ENCODE measurements at places on chromosomes 16 and 17.

DNA sequence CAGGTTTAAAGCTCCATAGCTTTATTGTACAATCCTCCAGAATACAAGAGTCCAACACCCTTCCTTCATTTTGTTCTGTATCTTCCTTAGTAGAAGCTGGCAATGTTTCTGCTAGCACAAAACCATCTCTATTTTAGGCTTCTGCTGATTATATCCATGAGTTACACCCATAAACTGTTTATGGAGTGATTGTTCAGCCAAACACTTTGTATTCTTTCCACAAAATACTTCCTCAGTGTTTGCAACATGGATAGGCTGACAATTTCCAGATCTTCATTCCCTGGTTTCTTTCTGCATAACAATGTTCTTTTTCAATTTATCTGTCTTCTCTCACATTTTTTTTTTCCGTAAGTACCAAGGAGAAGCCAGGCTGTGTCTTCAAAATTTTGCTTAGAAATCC, 839.9 kb upstream of the CDH8 start:
- no peak for DNase-seq

DNA sequence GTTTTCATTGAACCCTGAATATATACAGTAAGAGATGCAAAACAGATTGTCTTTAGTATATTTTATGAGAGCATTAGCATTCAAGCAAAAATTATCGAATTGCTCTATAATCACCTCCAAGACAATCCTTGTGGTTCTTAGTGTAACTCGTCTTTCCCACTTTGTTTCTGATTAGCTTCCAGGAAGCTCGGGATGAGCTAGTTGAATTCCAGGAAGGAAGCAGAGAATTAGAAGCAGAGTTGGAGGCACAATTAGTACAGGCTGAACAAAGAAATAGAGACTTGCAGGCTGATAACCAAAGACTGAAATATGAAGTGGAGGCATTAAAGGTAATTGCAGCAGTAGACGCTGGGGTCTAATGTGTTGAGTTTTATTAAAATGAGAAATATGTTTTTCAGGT, 9.9 kb downstream of the NDEL1 start:
- DNase-seq: no peak

- DNase-seq: no peak
Observed at GRCh38 chr16:1157639-1158455, 4.9 kb downstream of the CACNA1H start.

DNA sequence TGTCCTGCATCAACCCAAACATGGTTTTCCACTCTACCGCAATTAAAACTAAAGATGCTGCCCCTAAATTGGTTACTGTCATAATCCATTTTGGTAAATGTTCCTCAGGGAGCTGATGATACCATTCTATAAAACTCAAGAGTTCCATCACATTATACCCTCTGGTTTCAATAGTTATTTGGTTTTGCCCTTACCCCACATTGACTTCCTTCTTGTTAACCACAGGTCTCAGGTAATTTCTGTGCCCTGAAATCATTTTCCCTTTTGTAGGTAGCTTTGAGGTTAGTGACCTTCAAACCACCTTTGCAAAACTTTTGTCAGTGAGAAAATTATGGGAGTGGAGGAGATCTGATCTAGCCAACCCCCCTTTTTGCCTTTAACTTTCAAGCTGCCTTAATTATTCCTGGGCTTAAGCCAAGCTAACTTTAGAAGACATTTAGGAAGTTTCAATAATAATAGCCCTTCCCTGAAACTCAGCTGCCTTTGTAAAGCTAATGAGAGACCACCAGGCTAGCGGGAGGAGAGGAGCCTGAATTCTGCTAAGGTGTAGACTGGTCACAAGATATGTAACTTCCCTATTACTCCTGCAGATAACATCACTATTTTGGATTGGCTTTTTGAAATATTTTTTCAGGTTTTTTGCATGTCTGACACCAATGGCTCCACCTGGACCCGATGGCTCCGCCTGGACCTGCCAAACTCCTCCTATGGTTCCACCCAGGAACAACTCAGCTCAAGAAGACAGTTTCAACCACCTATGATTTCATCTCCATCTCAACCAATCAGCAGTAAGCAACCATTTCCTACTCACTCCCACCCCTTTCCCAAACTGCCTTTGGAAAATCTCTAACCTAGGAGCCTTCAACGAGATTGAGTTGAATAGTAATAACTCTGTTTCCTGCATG, 224.9 kb downstream of the HS3ST3B1 start:
- DNase-seq: no peak

GRCh38 chr16:50351116-50351515, 17.7 kb downstream of the BRD7 start:
- no peak for DNase-seq

GRCh38 chr17:68675723-68676122, 74.6 kb upstream of the FAM20A start:
- DNase-seq: no peak

DNA sequence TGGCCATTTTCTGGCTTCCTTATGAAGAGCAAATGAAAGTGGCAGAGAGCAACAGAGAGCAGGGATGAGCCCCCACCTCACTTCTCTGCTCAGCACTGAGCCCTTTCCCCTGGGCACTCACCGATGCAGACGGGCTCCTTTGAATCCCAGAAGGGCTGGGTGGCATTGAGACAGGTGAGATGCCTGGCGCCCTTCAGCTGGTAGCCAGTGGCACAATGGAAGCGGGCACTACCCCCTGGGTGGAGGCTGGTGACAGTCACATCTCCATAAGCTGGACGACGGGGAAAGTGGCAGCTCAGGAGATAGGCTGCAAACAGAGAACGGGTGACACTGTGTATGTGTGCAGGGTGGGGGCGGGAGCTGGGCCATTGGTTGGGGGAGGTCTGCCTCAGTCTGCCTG, 12.5 kb upstream of the PHF12 start:
- DNase-seq: no peak

GRCh38 chr16:2719328-2720063, 528 bp downstream of the PRSS27 start:
- DNase-seq: peak; percentile 78

GRCh38 chr17:45573924-45574770, 83.6 kb upstream of the PLEKHM1 start:
- DNase-seq: no peak

DNA sequence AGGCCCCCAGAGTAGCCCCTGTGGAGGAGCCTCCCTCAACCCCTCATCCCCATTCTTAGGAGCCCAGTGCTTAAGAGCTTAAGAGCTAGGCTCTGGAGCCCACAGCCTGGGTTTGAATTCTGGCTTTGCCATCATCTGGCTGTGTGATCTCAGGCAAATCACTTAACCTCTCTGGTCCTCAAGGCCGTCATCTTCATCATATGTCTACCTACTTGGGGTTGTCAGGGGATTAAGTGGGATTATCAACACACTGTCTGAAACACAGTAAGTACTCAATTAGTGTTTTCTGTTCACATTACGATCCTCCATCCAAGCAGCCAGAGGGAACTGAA, 4.8 kb downstream of the SREBF1 start:
- no peak for DNase-seq

- no peak for DNase-seq
Observed at GRCh38 chr16:21088646-21089538, 61.8 kb downstream of the DNAH3 start.

- no peak for DNase-seq
Observed at GRCh38 chr17:3947318-3947810, 16.9 kb downstream of the ATP2A3 start.

DNA sequence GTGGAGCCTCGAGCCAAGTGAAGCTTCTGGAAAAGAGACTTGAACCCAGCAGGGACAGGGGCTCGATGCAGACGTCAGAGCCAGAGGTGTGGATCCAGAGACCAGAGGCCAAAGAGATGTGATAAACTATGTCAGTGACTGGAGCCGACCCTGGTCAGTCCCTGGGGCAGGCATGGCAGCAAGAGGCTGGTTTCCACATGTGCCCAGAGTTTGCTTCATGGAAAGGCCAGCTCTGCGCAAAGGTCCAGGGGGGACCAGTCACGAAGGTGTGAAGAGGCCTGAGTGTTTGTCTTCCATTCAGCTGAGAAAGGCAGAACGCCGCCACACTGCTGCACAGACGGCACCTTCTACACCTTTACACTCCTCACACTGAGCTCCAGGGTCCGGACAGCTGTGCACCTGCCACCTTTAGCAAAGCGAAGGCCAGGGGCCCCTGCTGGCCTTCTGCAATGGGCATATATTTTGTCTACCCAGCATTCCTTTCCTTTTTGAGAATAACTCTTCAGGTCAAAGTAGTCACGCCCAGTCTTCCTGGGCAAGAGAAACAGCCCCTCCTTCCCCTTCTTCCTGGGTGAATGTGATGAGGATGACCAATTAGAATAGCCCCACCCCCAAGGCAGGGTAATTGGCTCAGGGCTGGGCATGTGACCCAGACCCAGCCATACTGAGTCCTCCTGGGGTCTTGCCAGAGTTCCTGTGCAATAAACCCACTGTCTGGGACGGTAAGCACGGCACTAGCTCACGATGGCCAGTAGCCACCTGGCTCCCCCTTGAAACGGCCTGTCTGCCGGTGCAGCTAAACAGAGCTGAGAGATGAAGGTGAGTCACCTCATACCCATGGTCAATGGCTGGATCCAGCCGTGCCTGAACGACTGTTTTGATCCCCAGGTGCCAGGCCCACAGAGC, 2.3 kb upstream of the RPH3AL start:
- DNase-seq: no peak

DNA sequence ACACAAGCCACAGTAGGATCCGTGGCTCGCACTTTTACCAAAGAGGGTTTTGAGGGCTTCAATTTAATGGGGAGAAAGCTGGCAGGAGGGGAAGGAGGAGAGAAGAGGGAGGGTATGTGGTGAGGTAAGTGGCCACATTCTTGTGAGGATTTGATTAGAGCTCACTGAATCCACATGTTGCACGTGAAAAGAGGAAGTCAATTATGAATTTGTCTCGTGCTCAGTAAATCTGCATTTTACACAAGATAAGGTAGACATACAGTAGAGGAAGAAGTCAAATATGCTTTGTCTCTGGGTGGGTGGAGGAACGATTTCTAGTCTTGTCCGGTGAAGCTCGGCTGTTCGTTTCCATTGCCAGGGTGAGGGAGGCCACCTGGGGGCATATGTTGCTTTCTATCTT, 862 bp downstream of the ZNF232 start:
- no peak for DNase-seq

DNA sequence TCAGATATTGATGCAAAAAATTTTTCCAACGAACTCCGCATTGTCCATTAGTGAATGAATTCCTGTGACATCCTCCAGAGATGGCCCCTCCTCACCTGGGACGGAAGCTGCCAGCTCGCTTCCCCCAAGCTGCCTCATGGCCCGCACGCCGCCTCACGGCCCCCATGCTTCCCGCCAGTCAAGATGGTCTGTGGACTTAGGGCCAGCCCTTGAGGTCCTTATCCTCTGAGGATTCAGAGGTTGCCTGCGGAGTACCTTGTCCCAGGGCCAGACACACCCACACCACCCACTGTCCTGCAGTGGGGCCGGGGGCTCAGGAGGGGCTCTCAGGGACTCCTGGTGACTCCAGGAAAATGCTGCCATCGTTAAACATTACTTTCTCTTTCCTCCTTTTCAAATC, 73.6 kb downstream of the SEC14L1 start:
- DNase-seq: no peak

DNA sequence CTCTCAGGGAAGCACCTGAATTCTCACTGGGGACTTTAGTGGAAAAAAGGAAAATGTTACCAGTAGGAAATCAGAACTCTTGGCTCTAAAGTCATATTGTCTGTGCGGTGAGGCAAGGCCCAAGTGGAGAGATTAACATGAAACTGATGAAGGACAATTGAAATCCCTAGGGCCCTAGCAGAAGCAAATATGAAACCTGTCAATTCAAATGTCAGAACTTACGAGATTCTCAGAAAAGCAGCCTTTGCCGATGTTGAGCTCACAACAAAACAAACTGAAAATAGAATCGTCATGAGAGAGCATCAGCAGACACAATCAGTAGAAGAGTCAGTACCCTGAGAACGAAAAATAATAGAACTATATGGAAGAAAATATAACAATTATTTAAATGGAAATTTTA, 108.8 kb downstream of the ELAC2 start:
- no peak for DNase-seq

- DNase-seq: no peak
Observed at GRCh38 chr16:9780831-9781230, 401.4 kb downstream of the GRIN2A start.

- no peak for DNase-seq
Observed at GRCh38 chr17:39813631-39814030, 50.5 kb downstream of the IKZF3 start.

DNA sequence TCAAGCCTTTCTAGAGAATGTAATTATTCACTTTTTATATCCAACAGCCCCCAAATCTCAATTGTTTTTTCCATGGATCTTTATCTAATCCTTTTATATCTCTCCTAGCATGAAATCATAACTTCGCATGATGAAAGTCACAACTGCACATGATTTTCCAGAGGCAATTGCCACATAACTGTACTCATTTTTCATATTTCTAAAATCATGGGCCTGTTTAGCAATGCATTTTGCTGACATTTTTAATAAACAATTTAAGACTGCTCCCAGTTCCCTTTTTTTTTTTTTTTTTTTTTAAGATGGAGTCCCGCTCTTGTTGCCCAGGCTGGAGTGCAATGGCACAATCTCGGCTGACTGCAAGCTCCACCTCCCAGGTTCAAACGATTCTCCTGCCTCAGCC, 83.5 kb downstream of the VMP1 start:
- no peak for DNase-seq

GRCh38 chr16:19316846-19317245, 31.3 kb downstream of the CLEC19A start:
- DNase-seq: no peak

DNA sequence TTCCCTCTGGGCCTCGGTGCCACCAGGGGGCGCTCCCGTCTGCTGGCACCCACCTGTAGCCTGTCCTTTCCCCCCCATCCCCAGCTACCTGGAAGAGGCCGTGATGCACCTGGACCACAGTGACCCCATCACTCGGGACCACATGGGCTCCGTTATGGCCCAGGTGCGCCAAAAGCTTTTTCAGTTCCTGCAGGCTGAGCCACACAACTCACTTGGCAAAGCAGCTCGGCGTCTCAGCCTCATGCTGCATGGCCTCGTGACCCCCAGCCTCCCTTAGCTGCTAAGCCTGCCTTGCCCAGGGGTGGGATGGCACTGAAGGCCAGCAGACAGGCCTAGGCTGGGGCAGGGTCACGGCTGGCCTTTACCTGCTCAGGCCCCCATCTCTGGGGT, 818 bp upstream of the NRN1L start:
- peak; percentile 71 for DNase-seq

DNA sequence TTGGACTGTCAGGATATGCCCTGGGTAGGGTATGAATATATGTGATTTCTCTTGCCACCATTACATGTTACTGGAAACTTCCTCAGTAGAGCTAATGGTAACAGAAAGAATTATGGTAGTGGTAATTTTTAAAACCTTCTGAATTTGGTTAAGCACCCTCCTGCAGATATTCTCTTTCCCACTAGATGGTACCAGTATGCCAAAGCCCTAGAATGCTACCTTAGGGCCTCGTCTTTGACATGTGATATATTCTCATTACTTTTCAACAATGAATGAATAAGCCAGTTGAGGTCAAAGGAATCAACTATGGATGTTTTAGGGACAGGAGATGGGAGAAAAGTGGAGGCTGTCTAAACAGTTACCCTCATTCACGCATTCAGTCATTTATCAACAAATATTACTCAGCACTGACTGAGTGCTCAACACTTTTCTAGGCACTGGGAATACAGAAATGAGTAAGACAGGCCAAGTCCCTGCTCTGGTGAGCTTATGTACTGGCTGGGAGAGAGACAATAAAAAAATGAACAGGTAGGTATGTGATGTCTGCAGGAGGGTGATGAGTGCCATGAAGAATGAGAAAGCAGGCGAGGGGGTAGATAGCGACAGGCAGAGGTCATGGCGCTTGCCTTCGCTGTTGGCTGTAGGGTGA, 14.7 kb downstream of the CDH13 start:
- DNase-seq: no peak
